D341Med (cell line): ENCODE measurements at places on chromosomes 4 and X.

DNA sequence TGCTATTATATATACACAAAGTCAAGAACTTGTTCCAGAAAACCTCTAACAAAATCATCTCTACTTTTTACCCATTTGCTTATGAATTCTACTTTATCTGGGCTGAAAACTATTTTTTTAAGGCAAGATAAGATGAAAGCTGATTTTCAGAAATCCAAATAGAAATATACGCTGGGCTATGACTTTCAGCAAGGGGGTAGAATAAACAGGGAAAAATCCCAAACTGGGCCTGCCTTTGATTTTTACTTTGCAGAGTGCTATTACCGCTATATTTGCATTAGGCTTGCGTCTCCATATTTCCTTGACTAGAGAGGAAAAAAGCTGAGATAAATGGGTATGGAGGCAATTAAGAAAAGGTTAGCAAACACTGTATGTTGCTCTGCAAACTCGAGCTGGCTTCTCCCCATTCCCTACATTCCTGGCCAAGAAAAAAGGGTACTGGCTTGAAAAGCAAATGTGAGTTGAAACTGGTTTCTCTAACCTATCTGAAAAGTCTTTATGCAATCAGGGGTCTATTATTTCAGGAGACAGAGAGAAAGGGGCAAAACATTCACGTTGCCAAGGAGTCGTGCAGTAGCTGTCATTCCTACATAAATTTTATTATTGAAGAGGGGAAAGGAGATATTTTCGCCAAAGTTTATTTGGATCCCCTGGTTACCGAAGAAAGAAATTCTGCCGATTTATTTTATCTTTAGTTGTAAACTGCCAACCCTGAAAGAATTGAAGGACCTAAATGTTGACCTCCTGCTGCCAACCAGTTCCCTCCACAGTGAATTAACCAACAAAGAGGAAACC is 2.2 kb downstream of the TMEM47 start:
- DNase-seq: no peak

- no peak for DNase-seq
Measured at GRCh38 chr4:882646-883045, 49.5 kb downstream of the GAK start.

- no peak for DNase-seq
Measured at GRCh38 chrX:15976396-15976795, 121.8 kb upstream of the AP1S2 start.

- DNase-seq: peak; percentile 68
Measured at GRCh38 chrX:46574774-46575381, 1.3 kb downstream of the CHST7 start.

DNA sequence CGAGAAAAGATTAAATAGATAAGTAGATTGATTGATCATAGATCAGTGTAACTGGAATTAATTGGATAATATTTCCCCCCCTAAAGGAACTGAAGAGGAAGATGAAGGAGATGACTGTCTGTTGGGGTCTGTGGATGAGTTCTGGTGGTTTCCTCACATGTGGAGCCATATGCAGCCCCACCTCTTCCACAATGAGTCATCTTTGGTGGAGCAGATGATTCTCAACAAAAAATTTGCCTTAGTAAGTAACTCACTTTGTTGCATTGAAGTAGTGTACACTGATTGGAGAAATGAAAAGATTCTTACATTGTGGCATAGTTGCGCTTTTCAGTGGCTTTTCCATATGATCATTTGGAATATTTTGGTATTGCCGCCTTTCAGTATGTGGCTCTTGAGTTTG is 80.4 kb downstream of the NDST3 start:
- no peak for DNase-seq

DNA sequence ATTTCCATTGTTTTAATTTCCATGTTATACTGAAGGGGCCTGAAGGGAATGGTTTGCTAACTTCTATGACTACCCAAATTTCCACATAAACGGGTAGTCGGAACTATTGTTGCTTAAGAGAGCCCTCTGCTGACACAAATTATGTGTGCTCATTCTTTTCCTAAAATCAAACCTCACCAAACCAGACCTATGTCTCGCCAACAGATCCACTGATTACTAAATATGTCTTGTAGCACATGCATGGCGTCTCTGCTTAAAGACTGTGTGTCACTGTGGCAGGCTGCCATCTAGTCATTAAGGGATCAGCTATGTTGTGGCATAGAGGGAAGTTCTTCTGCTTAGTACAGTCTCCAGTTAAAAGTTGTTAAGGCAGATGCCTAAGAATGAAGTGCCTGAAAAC is 25.1 kb downstream of the PIR start:
- peak; percentile 45 for DNase-seq

GRCh38 chr4:4864443-4864939 is 5.0 kb downstream of the MSX1 start:
- peak; percentile 71 for DNase-seq

DNA sequence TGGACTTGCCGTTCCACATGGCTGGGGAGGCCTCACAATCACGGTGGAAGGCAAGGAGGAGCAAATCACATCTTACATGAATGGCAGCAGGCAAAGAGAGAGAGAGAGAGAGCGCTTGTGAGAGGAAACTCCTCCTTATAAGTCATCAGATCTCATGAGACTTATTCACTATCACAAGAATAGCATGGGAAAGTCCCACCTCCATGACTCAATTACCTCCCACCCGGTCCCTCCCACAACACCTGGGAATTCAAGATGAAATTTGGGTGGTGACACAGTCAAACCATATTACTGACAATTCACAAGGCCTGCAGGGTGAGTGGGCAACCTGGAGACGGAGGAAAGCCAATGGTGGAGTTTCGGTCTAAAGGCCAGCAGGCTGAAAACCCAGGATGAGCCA is 394.3 kb upstream of the TRAM1L1 start:
- no peak for DNase-seq

GRCh38 chrX:77505227-77505626 is 58.0 kb downstream of the FGF16 start:
- no peak for DNase-seq

GRCh38 chr4:183136855-183137254 is 37.8 kb downstream of the WWC2 start:
- DNase-seq: no peak
